ENCODE measurements at places on chromosomes 4 and X. TPM values are rescaled to one million over a fixed set of nuclear protein-coding genes. Genes with fewer than 3 reads are reported as not detected.

- peak; percentile 82 for DNase-seq
- H3K4me1 ChIP-seq: peaks cover 16% of the 10 kb centered on the region
- no peak overlapping the region for H3K4me3 ChIP-seq
- H3K27me3 ChIP-seq: no peaks in the 10 kb centered on the region
Measured at GRCh38 chr4:118969359-118969758, 80.7 kb downstream of the SYNPO2 start.

GRCh38 chr4:38794051-38794450 is 10.5 kb downstream of the TLR1 start:
- H3K36me3 ChIP-seq: no peaks in the 10 kb centered on the region
- no peak overlapping the region for H3K4me3 ChIP-seq
- no peaks in the 10 kb centered on the region for H3K4me1 ChIP-seq
- H3K27ac ChIP-seq: no peak overlapping the region
- no peak for DNase-seq
- peaks cover 3% of the 10 kb centered on the region for H3K27me3 ChIP-seq

DNA sequence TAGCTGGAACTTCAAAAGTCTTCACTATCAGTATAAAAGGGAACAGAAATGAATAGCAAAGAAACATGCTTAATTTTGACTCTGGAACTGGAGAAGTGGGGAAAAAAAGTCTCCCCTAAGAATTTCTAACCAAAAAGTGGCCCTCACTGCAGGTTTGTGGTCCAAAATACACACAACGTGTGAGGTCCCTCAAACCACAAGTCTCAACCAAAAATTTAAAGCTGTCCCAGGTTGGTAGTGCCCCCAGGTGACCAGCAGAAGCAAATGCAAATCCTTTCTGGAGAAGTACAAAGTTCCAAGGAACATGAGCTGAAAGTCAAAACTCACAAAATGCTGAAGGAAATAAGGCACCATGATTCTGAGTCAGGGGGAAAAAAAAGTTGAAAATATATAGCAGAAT is 23.6 kb upstream of the VAMP7 start:
- H3K36me3 ChIP-seq: no peaks in the 10 kb centered on the region
- H3K4me3 ChIP-seq: no peak overlapping the region
- H3K4me1 ChIP-seq: no peaks in the 10 kb centered on the region
- no peak overlapping the region for H3K27ac ChIP-seq
- DNase-seq: no peak

DNA sequence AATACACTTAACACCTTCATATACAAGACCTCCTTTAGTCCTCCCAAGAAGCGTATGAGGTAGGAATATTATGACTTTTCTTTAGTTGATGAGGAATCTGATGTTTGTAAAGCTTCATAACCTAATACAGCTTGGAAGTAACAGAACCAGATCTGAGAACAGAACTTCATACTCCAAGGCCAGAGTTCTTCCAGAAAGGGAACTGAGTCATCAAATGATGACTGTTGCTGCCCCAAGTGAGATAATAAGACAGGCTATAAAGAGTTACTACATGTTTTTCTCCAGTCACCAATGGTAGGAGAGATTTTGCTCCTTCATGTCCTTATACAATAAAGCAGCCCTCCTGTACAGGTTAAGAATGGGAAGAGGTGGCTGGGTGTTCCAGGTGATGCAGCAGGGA is 74.3 kb upstream of the ANXA3 start:
- no peaks in the 10 kb centered on the region for H3K36me3 ChIP-seq
- peaks cover 2% of the 10 kb centered on the region for H3K4me1 ChIP-seq
- H3K27me3 ChIP-seq: peaks cover 4% of the 10 kb centered on the region
- H3K4me3 ChIP-seq: no peak overlapping the region

- H3K27me3 ChIP-seq: no peaks in the 10 kb centered on the region
- no peaks in the 10 kb centered on the region for H3K4me1 ChIP-seq
- no peak overlapping the region for H3K27ac ChIP-seq
- no peaks in the 10 kb centered on the region for H3K36me3 ChIP-seq
- no peak overlapping the region for H3K4me3 ChIP-seq
Measured at GRCh38 chr4:85126991-85127591, 160.6 kb upstream of the WDFY3 start.

DNA sequence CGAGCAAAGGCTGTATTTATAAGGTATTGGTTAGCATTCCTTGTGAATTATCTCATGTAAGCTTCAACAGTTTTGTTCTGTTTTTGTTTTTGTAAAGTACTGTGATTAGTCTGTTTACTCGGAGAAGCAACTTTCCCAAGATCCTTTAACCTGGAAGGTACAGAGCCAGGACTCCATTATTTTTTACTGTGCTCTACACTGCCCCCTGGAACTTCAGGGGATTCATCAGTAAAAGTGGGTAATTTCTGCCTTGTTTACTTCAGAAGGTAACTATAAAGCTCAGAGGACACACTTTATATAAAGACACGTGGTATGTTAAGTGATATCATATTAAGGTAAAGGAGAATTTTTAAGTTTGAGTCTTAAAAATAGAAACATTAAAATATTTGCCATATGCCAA is 124.9 kb downstream of the IQCM start:
- no peak for DNase-seq
- no peak overlapping the region for H3K27ac ChIP-seq
- no peaks in the 10 kb centered on the region for H3K27me3 ChIP-seq

- peaks cover 25% of the 10 kb centered on the region for H3K36me3 ChIP-seq
- DNase-seq: no peak
- H3K4me1 ChIP-seq: no peaks in the 10 kb centered on the region
- H3K27ac ChIP-seq: no peak overlapping the region
- H3K4me3 ChIP-seq: no peak overlapping the region
Measured at GRCh38 chr4:76175336-76175735, 27.1 kb upstream of the NUP54 start.

DNA sequence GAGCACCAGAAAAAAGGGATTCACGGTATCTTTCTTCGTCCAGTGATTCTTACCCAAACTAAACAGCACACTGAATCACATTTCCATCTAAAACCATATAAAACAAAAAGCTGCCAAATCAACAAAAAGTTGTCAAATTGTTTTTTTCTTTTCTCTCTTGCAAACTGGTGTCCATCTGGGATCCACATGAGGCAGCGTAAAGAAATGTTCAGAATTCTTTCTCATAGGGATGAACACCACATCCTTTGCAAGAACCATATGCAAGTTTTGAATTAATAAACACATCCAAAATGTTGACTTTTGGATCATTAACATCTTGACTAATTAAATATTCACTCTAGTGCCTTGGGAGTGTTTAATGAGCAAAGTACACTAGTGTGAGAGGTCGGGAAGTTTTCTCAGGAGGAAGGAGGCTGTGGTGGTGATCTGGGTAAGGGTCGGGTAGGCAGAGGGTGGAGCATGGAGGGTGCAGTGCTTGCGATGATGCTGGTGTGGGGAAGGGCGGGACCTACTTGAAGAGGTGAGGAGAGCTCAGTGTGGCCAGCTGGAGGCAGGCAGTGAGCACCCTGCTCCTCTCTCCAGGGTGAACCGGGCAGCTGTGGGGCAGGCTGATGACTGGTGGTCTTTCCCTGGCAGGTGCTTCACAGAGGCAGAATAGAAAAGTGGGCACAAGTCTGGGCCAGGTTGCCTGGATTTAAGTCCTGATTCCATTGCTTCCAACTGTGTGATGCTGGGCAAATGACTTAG is 72.8 kb downstream of the NSUN7 start:
- H3K4me1 ChIP-seq: no peaks in the 10 kb centered on the region
- H3K27ac ChIP-seq: no peak overlapping the region
- H3K36me3 ChIP-seq: peaks cover 37% of the 10 kb centered on the region
- no peak overlapping the region for H3K4me3 ChIP-seq

GRCh38 chrX:151754047-151754429 is 19.5 kb downstream of the CNGA2 start:
- no peaks in the 10 kb centered on the region for H3K27me3 ChIP-seq
- H3K36me3 ChIP-seq: no peaks in the 10 kb centered on the region
- no peak overlapping the region for H3K27ac ChIP-seq
- no peak overlapping the region for H3K4me3 ChIP-seq

GRCh38 chr4:163808011-163808410 is 313.5 kb downstream of the TMA16 start:
- H3K27me3 ChIP-seq: no peaks in the 10 kb centered on the region
- no peak overlapping the region for H3K27ac ChIP-seq
- no peak overlapping the region for H3K4me3 ChIP-seq
- H3K4me1 ChIP-seq: no peaks in the 10 kb centered on the region
- H3K36me3 ChIP-seq: no peaks in the 10 kb centered on the region

- no peak for DNase-seq
- no peak overlapping the region for H3K4me3 ChIP-seq
- H3K4me1 ChIP-seq: no peaks in the 10 kb centered on the region
- H3K27ac ChIP-seq: no peak overlapping the region
Measured at GRCh38 chr4:138494116-138494515, 252.0 kb upstream of the SLC7A11 start.

DNA sequence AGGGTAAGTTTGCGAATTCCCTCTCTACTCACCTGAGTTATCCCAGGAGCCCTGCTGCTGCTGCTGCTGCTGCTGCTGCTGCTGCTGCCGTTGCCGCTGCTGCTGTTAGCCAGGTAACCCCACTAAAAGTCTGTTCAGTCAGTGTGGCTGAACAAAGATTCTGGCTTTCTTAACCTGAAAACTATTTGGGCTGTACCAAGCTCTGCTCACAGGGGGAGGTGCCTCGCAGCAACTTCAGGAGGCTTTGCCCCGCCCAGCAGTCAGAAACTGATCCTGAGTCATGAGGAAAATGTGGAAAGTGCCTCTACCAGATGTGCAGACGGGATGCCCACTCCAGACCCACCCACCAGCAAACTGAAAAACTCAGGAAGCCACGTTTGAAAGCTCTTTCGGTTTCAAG is at the start of gene CAPN6:
CAPN6 (minus strand) TSS at position 145 of the 400 bp plus-strand sequence. CDS start 6,547 bp downstream, outside the sequence.
- no peak within 1 kb of the TSS for H3K27ac ChIP-seq
- H3K36me3 ChIP-seq: no peaks in the 10 kb centered on the region
- peaks cover 14% of the 10 kb centered on the region for H3K27me3 ChIP-seq
- no peaks in the 10 kb centered on the region for H3K4me1 ChIP-seq
- no peak within 1 kb of the TSS for H3K4me3 ChIP-seq

DNA sequence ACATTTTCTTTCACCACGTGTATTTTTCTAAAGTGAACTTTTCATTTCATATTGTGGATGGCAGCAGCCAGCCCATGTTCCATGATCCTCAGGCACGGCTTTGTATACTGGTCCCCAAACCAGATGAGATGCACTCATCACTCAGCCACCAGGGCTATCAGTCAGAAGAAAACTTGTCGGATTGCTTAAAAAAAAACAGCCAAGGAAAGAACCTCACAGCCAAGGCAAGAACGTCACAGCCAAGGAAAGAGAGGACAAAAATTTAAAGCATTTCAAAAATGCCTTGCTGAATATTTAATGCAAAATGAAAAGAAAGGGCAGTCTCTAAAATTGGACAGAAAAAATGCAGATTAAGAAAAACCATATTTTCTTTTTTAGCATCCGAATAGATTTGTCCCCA is 333.3 kb downstream of the PDGFC start:
- no peaks in the 10 kb centered on the region for H3K36me3 ChIP-seq
- H3K4me1 ChIP-seq: peaks cover 5% of the 10 kb centered on the region
- H3K4me3 ChIP-seq: no peak overlapping the region

GRCh38 chrX:13147733-13148132 is 103.3 kb upstream of the FAM9C start:
- peak; percentile 58 for DNase-seq
- no peaks in the 10 kb centered on the region for H3K27me3 ChIP-seq

GRCh38 chr4:26788341-26788733 is 72.3 kb upstream of the STIM2 start:
- H3K4me1 ChIP-seq: peaks cover 9% of the 10 kb centered on the region
- H3K36me3 ChIP-seq: no peaks in the 10 kb centered on the region

GRCh38 chr4:78781924-78782323 is 5.8 kb downstream of the BMP2K start:
- peaks cover 8% of the 10 kb centered on the region for H3K4me1 ChIP-seq
- no peak overlapping the region for H3K4me3 ChIP-seq
- H3K36me3 ChIP-seq: 0 out of 2 replicates have a peak, but pooled peaks cover 2% of the 10 kb centered on the region
- no peak for DNase-seq
- no peaks in the 10 kb centered on the region for H3K27me3 ChIP-seq

DNA sequence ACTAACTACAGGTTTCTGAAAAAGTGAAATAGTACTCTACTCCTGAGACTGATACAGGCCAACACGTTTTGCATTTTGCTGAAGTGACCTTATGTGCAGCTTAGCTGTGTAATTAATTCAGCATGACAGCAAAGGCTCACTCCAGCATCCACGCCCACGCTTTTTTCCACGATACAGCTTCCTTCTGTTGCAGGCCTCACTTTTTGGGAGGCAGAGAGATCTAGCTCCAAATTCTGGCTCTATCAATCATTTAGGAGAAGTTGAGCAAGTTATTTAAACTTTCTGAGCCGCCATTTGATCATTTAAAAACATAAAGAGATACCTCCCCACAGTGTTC is 160.3 kb downstream of the AFAP1 start:
- H3K4me1 ChIP-seq: peaks cover 24% of the 10 kb centered on the region
- H3K27ac ChIP-seq: peak overlapping the region; percentile 46
- H3K36me3 ChIP-seq: peaks cover 60% of the 10 kb centered on the region
- H3K27me3 ChIP-seq: no peaks in the 10 kb centered on the region
- DNase-seq: peak; percentile 49

DNA sequence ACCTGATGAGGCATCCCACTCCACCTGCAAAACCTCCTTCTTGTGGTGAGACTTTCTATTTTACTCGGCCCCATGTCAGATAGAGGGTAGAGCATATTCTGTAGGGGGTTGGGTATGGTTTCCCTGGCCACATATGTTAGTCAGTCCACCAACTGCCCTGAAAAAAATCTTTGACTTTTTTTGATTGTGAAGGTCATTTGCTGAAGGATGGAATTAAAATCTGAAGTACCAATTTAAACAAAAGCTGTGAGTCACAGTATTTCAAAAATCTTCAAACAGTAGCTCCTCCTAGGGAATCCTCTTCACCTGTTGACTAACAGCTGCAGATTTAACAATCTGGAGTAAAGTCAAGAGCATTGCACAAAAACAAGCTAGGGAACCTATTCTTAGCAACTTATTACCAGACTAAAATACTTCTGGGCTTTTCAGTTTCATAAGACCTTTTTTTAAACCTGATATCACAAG is 8.0 kb upstream of the CCDC110 start:
- H3K4me1 ChIP-seq: no peaks in the 10 kb centered on the region
- H3K27ac ChIP-seq: no peak overlapping the region
- no peak overlapping the region for H3K4me3 ChIP-seq
- no peaks in the 10 kb centered on the region for H3K36me3 ChIP-seq
- no peak for DNase-seq

GRCh38 chr4:186258216-186258811 is 7.7 kb upstream of the F11 start:
- no peaks in the 10 kb centered on the region for H3K27me3 ChIP-seq
- no peak for DNase-seq
- H3K36me3 ChIP-seq: no peaks in the 10 kb centered on the region

GRCh38 chrX:1389993-1390285 is 2.0 kb downstream of the SLC25A6 start:
- no peak for DNase-seq
- no peak overlapping the region for H3K4me3 ChIP-seq
- no peaks in the 10 kb centered on the region for H3K4me1 ChIP-seq

DNA sequence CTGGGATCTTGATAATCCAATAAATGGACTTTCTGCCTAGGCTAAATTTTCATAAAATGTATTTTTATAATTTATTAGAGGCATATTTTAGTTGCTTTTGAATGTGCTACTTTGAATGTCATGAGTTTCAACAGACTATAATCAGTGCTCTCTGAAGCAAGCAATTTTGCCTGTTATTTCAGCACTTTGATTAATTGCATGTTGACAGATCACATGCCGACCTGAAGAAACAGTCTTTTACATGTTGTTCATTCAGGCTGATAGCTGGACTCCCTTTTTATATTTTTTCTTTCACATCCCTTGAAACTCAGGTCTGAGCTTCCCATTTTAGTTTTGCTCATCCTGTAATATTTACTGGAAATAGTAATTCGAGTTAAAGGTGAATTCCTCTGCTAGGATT is 341.0 kb downstream of the NAP1L3 start:
- no peaks in the 10 kb centered on the region for H3K36me3 ChIP-seq
- H3K4me3 ChIP-seq: no peak overlapping the region
- H3K27ac ChIP-seq: no peak overlapping the region
- no peaks in the 10 kb centered on the region for H3K4me1 ChIP-seq
- H3K27me3 ChIP-seq: no peaks in the 10 kb centered on the region
- DNase-seq: no peak

Gene IL3RA
- not detected for total RNA-seq

Gene EDA
- total RNA-seq: under 0.01 TPM

Gene SGMS2
- total RNA-seq: 57.5 TPM

Measured in IMR-90 (cell line).